ENCODE measurements at places on chromosomes 11 and 22.

GRCh38 chr11:14582793-14583192, 60.8 kb upstream of the PDE3B start:
- DNase-seq = no peak

- peak; percentile 42 for DNase-seq
Observed at GRCh38 chr11:60899046-60899936, 7.1 kb downstream of the PRPF19 start.

DNA sequence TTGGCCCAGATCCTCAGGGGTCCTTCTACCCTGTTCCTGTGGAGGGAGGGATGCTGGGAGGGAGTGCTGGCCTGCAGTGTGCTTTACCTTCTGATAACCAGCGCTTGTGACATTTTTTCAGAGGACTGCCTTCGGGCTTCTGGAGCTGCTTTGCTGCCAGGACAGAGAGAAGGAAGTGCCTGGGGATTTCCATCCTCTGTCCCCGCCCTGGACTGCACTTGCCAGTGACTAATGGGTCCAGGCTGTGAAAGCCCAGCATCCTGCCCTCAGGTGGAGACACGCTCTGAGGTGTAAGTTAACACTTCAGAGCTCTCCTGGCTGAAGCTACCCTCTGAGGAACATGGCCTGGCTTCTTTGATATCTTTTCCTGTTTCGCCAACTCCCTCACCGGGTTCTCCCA, 158.7 kb upstream of the SYT13 start:
- DNase-seq = no peak

DNA sequence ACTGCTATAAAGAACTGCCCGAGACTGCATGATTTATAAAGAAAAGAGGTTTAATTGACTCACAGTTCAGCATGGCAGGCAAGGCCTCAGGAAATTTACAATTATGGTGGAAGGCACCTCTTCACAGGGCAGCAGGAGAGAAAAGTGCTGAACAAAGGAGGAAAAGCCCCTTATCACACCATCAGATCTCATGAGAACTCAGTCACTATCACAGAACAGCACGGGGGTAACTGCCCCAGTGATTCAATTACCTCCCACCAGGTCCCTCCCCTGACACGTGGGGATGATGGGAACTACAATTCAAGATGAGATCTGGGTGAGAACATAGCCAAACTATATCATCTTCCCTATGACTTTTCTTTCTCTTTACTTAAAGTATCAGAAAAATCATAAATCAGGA, 104.0 kb upstream of the SYN3 start:
- no peak for DNase-seq

Data from stimulated activated CD8-positive, alpha-beta memory T cell treated with anti-CD3 and anti-CD28 coated beads, Interleukin-4, amount 100 ng/mL, for 48 hours (primary cell).